Mesenteric fat pad (tissue), 1 donor: ENCODE measurements at places on chromosomes 13 and 19.

- no peak for DNase-seq
Observed at GRCh38 chr19:46221981-46222610, 7.4 kb upstream of the IGFL1 start.

DNA sequence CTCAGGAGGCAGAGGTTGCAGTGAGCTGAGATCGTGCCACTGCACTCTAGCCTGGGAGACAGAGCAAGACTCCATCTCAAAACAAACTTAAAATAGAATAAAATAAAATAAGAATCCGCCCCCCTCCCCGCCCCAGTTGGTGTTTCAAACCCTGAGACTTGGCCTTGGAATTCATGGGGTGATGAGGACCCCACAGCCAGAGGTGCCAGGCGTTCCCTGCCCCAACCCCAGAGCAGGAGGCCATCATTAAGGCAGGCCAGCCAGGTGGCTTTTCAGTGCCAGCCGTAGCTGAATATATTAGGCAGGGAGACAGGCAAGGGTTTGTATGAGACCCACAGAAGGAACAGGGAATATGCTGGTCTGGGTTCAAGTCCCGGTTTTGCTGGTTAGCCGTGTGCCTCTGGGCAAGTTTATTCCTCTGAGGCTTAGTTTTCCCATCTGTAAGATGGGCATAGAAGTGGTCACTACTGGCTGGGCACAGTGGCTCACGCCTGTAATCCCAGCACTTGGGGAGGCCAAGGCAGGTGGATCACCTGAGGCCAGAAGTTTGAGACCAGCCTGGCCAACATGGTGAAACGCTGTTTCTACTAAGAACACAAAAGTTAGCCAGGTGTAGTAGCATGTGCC lies 12.3 kb downstream of the HPN start:
- DNase-seq = no peak

GRCh38 chr19:49491804-49492572 lies 4.2 kb upstream of the RPS11 start:
- DNase-seq = no peak

- no peak for DNase-seq
Observed at GRCh38 chr19:43738780-43739211, 16.0 kb downstream of the SMG9 start.

DNA sequence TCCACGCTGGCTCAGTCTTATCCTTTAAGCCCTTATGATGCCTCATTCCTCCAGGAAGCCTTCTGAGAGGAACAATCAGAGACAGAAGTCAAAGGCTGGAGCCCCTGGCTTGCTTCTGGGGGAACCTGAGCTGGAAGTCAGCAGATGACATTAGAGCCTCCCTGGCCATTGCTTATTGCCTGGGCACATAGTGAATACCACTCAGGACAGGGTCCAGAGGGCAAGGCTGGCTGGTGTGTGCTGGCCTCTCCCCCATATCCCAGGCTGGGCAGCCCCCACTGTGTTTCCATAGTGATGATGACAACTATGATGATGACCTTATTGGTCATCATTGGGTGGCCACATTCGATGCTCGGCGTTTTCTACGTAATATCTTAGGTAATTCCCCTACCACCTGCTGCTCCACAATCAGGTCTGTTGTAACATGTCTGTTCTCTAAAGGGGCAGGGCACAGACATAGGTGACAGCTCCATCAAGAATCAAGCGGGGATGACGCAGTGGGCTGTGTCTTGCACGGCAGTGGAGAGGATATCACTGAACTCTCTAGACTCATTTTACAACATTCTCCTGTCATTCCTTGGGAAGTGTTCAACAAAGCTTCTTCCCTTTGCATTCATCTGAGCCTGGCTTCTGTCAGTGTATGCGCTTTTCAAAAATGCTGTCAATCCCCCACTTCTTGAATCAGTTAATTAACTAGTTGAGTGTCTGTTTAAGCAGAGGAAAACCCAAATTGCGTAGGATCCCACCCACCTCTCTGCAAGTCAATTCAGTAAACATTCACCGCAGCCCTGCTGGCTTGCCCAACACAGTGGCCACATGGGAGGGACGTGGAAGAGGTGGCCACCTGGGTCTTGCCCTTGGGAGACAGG lies 89.4 kb upstream of the TSHZ3 start:
- DNase-seq = no peak

- DNase-seq = no peak
Observed at GRCh38 chr13:45207319-45207718, 6.5 kb upstream of the KCTD4 start.

DNA sequence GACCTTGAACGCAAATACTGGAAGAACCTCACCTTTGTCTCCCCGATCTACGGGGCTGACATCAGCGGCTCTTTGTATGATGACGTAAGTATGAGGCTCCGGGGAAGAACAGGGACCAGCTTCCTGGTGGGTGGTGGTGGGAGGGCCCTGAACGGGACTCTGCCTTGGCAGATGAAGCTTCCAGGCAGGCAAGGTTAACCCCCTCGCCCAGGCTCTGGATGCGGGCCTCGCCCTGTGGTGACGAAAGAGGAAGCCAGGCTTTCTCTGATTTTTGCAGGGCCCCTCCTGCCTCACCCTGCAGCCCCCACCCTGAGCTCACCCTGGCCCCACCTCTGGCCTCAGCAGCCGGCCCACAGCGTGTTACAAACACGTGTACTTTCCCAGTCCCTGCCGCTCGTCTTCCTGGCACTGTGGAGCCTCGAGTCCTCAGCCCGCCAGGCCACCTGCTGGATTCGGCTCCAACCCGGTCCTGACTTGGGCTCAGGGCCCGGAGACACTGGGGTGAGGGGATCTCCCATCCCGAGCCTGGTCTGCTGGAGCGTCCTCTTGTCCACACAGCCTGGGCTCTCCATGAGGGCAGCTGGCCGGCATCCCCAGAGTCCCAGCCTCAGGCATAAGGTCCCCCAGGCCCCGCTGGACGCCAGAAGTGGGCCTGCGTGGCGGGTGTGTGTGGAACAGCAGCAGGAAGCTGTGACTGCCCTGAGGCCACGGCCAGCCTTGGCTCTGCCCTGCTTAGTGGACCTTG lies 72.4 kb downstream of the KDM4B start:
- no peak for DNase-seq

DNA sequence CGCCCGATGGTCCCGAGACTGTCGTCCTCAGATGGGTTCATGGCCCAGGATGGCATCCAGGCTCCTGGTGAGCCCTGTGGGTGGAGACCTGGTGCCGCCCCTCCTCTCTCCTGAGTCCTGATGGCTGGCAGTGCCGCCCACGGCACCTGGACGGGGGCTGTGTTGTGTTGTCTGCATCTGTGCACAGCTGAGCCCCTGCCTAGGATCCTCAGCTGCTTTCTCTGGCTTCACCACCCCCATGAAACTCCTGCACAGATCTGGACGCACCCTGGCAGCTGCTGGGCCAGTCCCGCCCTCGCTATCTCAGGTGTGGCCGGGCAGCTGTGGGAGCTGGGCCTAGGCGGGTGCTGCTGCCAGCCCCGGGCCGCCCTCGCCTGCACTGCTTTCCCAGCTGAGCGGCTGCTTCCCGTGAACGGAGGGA lies 27.7 kb downstream of the MCF2L start:
- DNase-seq = no peak

DNA sequence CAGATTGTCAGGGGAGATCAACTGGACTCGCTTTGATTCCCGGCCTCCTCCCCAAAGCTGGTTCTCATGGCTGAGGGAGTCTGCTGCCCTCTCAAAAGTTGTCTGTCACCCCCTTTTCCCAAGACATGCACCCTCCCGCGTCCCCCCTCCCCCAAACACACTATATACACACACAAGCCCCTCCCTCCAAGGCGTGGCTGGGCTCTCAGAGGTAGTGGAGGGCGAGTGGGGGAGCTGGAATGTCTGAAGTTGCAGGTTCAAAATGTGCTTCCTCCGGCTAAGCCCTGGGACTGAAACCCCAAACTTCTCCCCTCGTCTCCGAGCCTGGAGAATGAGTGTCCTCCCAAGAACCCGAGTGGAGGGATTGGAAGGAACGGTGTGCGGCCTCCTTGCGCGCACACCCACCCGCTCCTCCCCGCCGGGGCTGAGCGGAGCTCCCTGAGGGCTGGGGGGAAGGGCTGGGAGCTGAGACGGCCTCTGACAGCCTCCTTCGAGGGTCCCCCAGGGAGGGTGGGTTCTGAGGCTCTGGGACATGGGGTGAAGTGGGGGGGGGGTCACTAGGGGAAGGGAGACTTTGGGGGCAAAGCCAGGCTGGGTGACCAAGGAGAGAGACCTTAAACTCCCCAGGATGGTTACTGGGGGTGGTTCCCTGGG lies 9.9 kb upstream of the MEIS3 start:
- no peak for DNase-seq

GRCh38 chr13:79417741-79418140 lies 11.7 kb upstream of the RBM26 start:
- no peak for DNase-seq

DNA sequence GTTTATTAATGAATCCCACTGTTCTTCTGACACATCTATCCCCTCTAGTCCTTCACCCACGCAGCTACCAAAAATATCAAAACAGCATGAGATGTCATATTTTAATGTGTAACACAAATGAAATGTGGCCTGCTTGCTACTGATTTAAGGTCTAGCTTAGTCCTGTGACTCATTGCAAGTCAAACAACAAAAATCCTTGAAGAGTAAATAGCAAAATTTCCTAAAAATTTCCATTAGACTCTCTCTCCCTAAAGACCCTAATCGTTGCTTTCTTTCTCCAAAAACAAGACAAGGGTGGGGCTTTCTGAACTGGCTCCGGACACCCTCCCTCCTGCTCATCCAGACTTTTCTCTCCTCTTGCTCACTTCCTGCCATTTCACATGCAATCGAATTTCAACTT lies 99.9 kb upstream of the IPO5 start:
- no peak for DNase-seq

DNA sequence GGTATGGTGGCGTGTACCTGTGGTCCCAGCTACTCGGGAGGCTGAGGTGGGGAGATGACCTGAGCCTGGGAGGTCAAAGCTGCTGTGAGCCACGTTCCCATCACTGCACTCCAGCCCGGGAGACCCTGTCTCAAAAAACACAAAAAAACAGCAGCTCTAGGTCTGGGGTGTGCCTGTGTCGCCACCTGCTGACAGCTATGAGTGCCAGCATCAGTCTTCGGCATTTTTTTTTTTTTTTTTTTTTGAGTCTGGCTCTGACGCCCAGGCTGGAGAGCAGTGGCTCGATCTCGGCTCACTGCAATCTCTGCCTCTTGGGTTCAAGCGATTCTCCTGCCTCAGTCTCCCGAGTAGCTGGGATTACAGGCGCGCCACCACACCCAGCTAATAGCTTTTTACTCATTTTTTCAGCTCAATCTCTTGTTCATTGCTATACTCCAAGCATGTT lies 10.1 kb downstream of the AP2S1 start:
- DNase-seq = no peak

- no peak for DNase-seq
Observed at GRCh38 chr13:105740739-105741138, 794.7 kb downstream of the EFNB2 start.

GRCh38 chr13:29835280-29836061 lies 14.9 kb downstream of the UBL3 start:
- DNase-seq = no peak

DNA sequence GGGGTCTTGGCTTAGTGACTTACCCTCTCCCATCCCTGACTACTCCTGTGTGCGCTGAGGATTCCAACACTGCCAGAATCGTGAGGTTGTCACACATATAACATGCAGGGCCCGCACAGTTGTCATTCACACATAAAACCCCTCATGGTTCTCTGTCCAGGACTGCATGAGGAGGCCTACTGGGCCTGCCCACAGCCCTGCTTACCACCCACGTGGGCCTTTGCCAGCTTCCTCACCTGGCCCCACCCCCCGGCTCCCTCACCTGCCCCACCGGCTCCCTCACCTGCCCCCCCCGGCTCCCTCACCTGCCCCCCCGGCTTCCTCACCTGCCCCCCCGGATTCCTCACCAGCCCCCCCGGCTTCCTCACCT lies 197.2 kb downstream of the TEX29 start:
- peak; percentile 57 for DNase-seq

DNA sequence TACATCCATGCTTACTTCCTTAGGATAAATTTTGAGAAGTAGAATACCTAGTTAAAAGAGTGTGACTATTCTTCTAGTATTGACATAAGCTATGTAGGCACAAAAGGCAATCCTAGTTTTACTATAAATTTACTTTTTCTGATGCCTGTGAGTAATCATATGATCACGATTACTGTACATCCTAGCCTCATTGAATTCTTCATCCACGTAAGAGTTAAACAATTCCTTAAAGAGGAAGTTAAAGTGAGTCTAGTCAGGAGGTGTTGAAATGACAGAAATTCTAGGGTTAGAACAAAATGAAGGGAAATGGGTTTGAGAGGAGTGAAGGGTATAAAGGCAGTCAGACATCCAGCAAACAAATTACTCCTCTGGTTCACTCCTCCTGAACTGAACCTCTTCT lies at the start of gene ACOD1:
Gene ACOD1 (plus strand): TSS at position 363 of the 400 bp plus-strand sequence. CDS start 48 bp downstream, outside the sequence.
- no peak for DNase-seq

DNA sequence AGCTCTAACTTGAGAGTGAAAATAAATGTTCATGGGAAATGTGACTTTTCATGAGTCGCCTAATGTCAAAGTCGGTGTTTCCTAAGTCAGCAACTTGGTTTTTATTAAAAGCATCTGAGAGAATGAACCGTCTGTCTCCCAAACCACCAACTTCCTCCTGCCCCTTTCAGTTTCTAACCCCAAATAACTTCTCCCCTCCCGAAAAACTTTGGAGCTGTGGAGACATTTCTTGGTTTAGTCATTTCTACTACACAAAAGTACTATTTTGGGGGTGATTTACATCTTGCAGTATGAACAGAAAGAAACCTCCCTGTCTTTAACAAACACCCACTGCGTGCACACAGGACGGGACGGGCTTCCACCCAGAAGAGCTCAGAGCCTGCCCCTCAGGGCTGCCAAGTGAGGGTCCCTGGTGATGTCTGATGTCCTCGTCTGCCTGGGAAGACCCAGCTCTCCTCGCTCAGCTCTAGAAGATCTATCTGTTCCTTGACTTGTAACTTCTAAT lies 65.0 kb downstream of the RASA3 start:
- no peak for DNase-seq

GRCh38 chr19:37988758-37989635 lies 82.0 kb downstream of the SIPA1L3 start:
- DNase-seq = no peak

DNA sequence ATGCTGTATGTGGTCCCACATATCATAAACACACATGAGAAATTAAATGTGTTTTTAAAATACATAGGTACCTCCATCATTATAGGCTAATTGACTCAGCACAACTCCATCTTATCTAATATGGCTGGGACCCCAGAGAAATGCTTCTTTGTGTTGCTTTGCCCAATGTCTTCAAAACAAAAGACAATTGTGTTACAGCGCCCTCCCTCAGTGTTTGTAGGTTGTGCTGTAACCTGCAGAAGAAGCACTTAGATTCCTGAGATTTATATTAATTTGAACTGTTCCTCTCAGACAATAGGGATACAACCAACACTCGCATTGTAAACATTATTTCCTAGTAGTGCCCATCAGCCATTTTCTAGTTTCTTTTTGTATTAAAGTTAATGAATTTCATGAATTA lies 303.4 kb downstream of the MZT1 start:
- no peak for DNase-seq

- no peak for DNase-seq
Observed at GRCh38 chr19:7463575-7463974, 25.3 kb downstream of the PEX11G start.

DNA sequence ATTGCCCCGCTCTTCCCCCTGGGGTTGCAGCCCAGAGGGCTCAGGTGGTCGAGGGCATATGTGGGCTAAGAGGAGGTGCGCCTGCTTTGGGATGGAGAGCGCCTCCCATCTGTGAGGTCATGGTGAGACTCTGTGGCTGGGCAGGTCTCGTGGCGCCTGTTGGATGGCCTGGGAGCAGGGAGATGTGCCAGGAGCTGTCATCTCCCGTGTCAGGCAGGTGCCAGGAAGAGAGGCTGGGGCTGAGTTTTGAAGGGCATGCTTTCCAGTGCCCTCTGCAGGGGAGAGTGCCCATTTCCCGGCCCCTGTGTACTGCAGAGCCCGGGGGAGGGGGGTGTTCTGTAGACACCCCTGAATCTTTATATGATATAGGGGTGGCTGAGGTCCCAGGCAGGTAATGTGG lies 2.8 kb downstream of the WTIP start:
- DNase-seq = peak; percentile 77
